ENCODE measurements at places on chromosomes 5 and 9.

DNA sequence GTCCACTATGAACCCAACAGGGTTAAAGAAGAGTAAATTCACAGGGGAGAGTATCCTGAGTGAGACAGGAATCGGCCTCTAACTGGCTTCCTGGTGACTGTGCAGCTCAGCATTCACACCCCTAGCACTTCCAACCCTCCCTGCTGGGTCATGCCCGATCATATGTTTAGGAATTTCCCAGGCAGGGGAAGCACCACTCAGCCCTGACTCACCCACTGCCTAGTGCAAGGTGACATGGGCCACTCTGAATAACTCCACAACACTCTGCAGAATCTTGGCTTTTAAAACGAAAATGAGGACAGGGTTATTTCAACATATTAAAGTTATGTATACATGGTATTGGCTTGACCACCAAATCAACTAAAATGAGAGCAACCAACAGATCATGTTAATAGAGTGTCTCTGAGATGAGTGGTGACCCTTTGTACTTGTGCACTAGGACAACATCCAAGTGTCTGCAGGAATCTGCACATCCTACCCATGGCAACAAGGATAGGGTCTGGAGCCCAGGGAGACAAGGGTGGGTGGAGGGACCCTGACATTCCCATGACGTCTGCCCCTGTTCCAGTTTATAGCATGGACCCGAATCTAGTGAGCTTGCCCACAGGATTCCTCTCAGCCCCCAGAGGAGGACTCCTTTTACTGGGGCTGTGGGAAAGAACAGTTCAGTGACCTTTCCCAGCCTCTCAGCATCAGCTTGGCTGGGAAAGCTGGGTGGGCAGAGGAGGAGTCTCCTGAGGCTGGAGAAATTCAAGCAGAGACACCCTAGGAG lies 485.8 kb downstream of the SEMA5A start:
- DNase-seq = no peak

- DNase-seq = peak; percentile 33
These were observed 99.6 kb upstream of the TAF11L2 start for GRCh38 chr5:17398431-17398830.

DNA sequence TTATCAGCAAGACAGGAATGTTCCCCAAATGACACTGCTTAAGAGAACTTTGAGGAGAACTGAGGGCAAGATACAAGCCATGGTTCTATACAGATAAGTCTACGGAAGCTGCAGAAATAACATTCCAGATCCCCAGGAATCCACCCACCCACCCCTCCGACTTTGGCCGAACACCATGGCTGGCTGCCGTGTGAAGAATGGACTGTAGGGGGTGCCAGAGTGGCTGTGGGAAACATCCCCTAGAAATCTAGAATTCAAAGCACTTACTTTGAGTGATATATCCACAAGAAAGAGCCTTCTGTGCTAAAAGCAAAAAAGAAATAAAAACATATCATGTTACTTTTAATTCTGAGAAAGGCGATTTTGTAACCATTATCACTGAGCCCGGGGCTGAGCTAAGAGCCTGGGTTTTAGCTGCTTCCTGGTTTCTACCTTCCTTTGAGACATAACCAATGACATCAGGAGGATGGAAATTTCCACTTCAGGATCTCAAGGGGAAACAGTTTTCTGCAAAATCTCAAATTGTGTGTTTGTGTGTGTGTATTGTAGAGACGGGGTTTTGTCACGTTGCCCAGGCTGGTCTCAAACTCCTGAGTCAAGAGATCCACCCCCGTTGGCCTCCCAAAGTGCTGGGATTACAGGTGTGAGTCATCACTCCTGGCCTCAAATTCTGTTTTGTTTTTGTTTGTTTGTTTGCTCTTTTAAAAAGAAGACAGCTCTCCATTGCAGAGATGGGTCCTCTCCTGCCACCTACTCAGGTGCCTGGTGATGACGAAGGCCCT lies 36.4 kb downstream of the GGTA1 start:
- DNase-seq = peak; percentile 76

DNA sequence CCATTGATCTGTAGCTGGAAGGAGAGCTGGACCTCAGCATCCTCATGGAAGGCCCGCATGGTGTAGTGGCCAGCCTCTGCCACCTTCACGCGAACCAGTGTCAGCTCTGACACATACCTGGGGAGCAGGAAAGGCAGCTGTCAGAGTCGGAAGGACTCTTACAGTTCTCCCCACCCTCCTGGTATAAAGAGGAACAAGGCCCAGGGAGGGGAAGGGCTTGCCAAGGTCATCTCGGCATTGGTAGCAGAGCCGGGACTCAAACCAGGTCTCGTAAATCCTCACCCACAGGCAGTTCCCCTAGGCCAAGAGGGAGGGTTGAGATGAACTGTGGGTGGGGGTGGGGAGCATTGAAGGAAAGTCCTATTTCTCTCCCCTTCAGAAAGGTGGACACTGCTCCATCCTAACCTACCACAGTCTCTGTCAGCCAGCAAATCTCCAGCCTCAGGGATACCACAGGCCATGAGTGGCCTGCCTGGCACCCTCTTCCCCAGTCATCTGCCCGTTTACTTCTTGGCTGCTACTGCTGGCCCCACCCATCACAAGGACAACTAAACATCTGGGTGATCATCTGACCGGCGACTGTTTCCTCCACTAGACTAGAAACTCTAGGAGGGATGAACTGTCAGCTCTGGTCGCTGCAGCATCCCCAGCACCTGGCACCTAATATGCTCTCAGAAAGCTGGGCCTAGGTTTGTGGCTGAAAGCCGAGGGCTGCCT lies 23.5 kb downstream of the PDGFRB start:
- no peak for DNase-seq

DNA sequence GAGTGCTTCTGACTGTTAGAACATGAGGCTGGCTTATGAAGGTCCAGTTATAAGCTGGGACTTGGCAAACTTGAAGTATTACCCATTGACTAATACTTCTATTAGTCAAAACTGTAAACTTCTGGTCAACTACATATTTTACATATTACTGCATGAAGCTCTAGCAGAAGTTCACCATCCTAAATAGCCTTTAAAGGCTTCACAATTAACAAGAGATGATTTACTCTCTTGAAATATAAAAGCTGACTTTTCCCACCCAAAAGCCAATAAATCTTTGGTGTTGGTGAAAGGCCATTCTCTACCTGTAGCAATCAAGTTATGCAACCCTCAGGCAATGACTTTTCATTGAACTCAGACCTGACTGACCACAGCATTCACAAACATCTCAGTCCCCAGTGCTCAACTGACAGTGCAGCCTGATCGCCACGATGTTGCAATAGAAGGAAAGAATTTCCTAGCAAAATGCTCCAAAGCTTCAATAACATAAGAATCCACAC lies 345.6 kb downstream of the EBF1 start:
- no peak for DNase-seq

GRCh38 chr5:16901021-16901644 lies 35.0 kb downstream of the MYO10 start:
- DNase-seq = no peak

DNA sequence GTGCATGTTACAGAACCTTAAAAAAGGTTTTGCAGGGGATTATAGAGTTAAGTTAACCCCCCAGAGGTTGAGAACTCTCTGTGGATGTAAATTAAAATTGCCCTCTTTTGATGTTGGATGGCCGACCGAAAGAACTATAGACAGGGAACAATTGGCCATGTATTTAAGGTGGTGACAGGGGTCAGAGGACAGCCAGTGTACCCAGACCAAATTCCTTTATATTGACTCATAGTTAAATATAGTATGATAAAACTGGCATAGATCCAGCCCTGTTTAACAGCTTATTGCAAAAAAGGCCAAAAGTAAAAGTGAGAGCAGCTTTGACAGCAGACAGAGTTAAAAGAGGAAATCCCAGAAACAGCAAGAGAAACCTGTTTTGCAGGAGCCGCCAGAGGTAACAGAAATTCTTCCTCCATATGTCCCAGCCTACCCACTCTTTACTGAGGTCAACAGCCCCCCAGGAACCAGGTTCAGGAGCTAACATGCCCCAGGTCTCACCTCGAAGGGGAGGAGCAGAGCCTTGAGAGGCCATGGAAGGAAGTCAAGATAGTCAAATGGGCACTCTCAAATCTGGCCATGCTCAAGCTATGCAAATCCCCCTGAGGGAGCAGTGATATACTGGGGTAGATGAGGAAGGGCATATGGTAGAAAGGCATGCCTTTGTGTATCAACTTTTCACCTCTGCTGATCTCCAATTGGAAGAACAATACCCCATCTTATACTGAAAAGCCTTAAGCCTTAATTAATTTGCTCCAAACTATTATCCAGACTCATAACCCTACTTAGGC lies 156.4 kb upstream of the COX7C start:
- DNase-seq = no peak

DNA sequence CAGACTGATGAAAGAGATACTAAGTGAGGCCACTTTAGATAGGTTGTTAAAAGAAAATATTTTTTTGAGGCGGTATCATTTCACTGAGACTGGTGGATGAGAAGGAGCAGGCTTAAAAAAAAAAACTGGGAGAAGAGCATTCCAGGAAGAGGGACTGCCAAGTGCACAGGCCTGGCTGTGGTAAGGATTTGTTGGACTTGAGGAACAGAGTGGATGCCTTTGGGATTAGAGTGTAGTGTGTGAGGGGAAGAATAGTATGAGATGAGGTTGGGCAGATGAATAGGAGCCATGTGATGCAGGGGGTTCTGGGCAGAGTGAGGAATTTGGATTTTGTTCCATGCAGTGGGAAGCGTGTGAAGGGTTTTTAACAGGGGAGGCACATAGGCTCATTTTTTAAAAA lies 57.9 kb downstream of the PBX3 start:
- no peak for DNase-seq

GRCh38 chr5:143434261-143435209 lies 31.0 kb upstream of the NR3C1 start:
- no peak for DNase-seq

- DNase-seq = no peak
These were observed 140.7 kb downstream of the GNA14 start for GRCh38 chr9:77507212-77507961.

- DNase-seq = no peak
These were observed 989.8 kb downstream of the TLE4 start for GRCh38 chr9:80561526-80561925.

DNA sequence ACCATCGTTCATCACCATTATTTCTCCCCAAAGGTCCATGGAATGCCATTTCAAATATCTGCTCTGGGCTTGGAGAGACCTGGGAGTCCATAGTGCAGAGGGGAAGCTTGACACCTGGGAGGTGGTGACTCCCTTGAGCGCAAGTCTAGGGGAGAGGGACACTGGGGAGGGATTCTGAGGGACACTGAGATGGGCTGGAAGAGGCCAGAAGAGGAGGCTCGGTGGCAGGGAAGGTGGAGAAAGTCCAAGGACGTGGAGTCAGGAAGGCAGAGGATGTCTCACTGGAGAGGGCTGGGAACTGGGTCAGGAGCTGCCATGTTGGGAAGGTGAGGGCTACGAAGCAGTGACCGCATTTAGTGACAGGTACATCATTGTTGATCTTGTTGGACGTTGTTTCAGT lies 160.3 kb upstream of the MVB12B start:
- DNase-seq = no peak

DNA sequence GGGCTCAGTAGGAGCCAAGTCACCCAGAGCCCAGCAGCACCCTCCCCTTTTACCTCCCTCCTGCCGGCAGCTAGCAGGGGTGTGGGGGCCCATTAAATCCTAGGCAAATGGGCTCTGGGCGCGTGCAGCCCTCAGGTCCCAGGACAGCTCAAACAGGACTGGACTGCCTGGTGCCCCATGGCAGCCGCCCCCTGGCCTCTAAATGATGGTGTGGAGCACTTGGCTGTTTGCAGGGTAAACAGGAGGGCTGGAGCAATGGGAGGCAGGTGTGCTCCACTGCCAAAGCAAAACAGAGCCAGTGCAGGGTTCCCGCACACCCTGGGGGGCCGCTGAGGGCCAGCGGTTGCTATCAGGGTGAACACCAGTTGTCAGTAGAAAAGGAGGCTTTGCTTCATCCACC lies 55.9 kb upstream of the C5orf58 start:
- no peak for DNase-seq

DNA sequence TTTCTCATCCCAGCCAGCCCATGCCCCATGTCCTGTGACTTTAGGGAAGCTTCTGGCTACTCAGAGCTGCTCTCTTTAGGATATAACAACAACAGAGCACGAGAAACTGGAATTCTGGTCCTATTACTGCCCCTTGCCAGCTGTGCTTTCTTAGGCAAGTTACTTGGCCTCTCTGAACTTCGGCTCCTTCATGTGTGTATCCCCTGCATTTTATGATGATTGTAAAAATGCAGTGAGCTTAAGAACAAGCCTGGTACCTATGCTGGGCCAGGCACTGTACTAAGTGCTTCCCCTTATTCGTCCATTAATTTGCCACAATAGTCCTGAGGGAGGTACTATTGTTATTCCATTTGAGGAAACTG lies 54.5 kb downstream of the ABCA1 start:
- no peak for DNase-seq

DNA sequence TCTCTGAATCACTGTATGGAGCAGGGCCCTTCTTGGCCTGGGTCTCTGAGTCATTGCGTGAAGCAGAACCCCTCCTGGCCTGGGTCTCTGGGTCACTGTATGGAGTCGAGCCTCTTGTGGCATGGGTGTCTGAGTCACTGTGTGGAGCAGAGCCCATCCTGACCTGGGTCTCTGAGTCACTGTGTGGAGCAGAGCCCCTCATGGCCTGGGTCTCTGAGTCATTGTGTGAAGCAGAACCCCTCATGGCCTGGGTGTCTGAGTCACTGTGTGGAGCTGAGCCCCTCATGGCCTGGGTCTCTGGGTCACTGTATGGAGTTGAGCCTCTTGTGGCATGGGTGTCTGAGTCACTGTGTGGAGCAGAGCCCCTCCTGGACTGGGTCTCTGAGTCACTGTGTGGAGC lies 94.0 kb upstream of the RAPGEF1 start:
- DNase-seq = no peak

- no peak for DNase-seq
These were observed 15.7 kb downstream of the SPATA9 start for GRCh38 chr5:95667061-95667618.

GRCh38 chr5:173235499-173236394 lies 741 bp upstream of the NKX2-5 start:
- no peak for DNase-seq

- DNase-seq = peak; percentile 40
These were observed 56.7 kb downstream of the PCDH1 start for GRCh38 chr5:141821430-141821925.

All from hematopoietic multipotent progenitor cell treated with erythropoietin and hydrocortisone succinate and interleukin-3 and kit ligand, for 6 days (in vitro differentiated cells).